Testis (tissue), 5 donors: ENCODE measurements at places on chromosomes 7 and 10.

GRCh38 chr7:132410861-132411541, 165.3 kb downstream of the PLXNA4 start:
- no peak for DNase-seq

DNA sequence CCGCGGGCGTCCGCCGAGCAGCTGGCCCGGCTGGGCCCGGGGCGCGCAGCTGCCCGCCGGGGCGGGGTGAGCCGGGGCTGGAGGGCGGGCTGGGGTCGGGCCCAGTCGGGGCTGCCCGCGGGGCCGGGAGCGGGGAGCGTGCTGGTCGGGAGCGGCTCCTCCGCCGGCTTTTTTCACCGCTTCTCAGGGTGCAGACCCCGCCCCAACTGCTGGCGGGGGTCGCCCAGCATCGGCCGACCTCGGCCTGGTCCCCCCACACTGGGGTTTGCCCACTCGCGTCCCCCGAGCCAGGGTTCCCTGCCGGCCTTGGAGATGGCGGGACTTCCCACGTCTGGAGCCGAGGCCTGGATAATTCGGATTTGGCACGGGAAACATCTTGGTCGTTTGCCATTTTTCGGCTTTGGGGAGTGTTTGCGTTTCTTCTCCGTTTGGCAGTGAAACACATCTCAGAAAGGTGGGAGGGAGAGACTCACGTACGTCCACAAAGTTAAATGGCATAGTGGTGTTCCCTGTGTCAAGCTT, 432 bp downstream of the TMEM248 start:
- DNase-seq = peak; percentile 33

GRCh38 chr10:3166496-3167290, 5.9 kb downstream of the PITRM1 start:
- no peak for DNase-seq

DNA sequence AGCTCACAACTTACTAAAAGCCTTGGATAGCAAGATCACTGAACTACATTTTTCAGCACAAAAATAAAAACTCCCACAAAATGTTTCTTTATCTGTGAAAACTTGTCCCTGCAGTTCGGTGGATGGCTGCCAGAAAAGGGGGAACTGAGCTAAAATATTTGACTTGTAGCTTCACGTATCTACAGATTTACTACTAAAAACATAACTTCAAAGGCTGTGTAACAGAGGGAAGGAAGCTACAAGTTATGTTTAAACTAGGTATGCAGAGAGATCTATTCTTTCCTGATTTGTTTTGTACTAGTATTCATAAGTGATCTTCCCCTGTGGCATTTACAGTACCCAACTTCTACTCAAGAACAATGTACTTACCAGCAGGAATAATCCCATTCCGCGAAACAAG, 25.1 kb downstream of the SGCE start:
- peak; percentile 72 for DNase-seq

DNA sequence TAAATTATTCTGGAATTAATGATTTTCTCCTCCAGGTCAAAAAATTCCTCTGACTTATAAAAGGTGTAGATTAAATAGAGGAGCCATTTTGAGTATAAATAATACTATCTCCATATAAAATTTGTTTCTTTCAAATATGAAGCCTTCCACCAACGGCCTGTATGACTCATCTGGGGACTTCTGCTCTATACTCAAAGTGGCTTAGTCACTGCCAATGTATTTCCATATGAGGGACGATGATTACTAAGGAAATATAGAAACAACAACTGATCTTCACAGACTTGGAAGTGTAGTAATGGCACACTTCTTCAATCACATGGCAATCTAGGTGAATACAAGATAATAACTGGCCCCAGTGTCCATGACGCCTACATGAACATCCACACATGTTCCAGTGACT, 335.6 kb upstream of the HGF start:
- no peak for DNase-seq

- DNase-seq = no peak
Observed at GRCh38 chr7:42456267-42456666, 219.3 kb upstream of the GLI3 start.

- no peak for DNase-seq
Observed at GRCh38 chr7:153541903-153542302, 510.3 kb upstream of the DPP6 start.

GRCh38 chr10:7308826-7309225, 102.0 kb downstream of the SFMBT2 start:
- no peak for DNase-seq

- DNase-seq = no peak
Observed at GRCh38 chr7:148720472-148720871, 21.8 kb downstream of the CUL1 start.

DNA sequence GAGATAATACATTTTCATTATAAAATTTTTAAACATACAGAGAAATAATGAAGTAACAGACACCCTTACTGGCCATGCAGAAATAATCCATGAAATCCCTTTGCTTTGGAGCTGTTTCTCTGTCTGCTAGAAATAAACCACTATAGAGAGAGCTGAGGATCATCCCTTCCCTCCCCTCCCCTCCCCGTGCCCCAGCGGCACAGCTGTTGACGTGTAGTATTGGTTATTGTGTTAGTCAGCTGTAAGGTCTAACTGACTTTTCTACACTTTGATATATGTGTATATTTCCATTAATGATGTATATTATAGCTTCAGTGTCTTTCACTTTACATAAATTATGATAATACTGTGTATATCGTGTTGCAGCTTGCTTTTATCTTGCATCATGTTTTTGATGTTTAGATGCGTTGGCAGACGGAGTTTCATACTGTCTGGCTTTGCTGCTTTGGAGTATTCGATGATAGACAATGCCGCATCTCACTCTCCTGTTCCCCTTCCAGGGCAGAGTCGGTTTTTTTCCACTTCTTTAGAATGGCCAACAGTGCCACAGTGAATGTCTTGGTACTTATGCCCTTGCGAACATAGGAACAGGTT, 27.4 kb upstream of the GRID1 start:
- DNase-seq = no peak

- DNase-seq = no peak
Observed at GRCh38 chr7:99768471-99768870, 15.5 kb downstream of the CYP3A4 start.

DNA sequence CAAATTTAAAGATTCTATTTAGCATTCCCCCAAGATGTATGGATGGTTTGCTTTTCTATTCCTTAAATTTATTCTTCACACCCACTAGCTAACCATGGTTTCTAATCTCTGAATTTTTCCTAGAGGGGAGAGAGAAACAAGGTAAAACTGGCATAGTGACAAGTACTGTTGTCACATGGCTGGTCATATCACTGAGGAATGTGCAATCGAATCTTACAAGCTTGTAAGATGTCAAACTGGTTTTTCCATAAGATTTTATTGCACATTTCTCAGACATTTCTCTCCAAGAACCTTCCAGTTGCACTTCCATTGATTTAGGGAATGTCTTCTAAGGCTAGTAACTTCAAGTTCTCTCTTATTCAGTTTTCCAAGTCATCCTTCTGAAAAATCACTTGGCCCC, 89.8 kb downstream of the MBL2 start:
- DNase-seq = no peak

DNA sequence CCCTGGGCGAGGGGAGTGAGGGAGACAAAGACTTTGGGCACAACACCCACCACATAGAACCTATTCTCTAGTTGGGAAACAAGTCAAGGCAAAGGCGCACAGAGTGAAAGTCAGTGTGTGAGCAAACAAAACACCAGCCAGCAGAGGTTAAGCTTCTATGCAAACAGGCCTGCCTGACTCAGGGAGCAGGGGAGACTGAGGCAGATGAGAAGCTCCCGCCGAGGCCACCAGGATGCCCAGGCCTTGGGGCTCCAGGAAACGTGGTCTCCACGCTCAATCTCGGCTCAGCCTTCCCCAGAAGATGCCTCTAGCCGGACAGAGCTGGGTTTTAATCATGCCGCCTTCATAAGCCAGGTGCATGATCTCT, 74.1 kb upstream of the KCNMA1 start:
- no peak for DNase-seq

GRCh38 chr7:43735403-43735801, 6.1 kb upstream of the COA1 start:
- DNase-seq = no peak

DNA sequence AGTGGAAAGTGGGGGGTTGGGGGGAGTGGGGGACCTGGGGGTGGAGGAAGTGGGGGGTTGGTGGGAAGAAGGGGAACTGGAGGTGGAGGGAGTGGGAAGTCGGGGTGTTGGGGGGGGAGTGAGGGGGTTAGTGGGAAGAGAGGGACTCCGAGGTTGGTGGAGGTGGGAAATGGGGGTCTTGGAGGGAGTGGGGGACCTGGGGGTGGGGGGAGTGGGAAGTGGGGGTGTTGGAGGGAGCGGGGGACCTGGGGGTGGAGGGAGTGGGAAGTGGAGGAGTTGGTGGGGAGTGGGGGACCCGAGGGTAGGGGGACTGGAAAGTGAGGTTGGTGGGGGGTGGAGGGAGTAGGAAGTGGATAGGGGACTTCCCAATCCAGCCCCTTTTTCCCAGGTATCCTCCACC, 906 bp upstream of the MMD2 start:
- no peak for DNase-seq

GRCh38 chr7:48299580-48300169, 128.4 kb downstream of the ABCA13 start:
- peak; percentile 78 for DNase-seq

DNA sequence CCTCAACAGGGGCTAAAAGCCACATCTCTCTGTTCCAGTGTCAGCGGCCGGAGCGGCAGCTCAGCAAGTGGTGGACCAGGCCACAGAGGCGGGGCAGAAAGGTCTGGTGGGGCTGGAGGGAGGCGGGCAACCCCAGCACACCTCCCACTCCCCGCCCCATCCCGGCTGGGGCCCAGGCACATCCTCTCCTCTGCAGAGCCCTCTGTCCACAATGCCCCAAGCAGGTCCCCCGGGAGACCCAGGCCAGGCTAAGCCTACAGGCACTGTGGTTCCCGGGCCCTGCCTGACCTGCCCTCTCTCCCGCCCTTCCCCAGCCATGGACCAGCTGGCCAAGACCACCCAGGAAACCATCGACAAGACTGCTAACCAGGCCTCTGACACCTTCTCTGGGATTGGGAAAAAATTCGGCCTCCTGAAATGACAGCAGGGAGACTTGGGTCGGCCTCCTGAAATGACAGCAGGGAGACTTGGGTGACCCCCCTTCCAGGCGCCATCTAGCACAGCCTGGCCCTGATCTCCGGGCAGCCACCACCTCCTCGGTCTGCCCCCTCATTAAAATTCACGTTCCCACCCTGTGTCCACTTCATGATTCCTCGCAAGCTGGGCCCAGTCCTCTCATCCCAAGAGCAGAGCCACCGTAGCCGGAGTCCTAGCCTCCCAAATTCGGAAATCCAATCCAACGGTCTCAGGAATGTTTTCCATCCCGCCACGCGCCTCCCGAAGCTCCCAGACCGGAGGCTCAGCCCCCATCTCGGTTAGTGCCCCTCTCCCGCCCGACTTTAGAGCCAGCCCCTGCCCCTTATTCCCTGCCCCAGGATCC, 2.1 kb downstream of the ADIRF start:
- DNase-seq = peak; percentile 80

GRCh38 chr7:44291066-44291732, 34.2 kb downstream of the CAMK2B start:
- peak; percentile 82 for DNase-seq

DNA sequence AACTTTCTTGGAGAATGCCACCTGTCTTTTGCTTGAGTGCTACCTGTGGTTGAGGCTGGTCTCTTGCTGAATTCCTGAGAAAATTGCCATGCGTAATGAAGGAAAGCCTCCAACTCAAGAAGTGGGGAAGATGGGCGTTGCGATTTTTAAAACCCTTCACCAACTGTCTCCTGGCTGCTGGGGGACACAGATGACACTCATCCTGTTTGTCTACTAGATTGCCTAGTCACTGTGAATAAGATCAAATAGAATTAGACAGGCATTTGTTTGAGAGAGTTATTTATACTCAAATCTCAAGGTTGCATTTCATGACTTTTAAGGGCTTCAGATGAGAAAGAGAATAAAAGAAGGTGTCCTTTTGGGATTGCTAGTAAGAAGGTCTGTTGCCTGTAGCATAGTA, 84.3 kb upstream of the MTPN start:
- no peak for DNase-seq

GRCh38 chr10:108653531-108653930, 1269.8 kb downstream of the XPNPEP1 start:
- DNase-seq = no peak

DNA sequence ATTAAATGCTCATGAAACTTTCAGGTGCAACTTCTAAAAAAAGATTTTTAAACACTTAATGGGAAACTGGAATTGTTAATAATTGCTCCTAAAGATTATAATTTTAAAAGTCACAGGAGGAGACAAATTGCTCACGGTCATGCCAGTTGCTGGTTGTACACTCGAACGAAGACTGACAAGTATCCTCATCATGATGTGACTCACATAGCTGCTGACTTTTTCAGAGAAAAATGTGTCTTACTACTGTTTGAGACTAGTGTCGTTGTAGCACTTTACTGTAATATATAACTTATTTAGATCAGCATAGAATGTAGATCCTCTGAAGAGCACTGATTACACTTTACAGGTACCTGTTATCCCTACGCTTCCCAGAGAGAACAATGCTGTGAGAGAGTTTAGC, 79.3 kb downstream of the ITGB8 start:
- no peak for DNase-seq

DNA sequence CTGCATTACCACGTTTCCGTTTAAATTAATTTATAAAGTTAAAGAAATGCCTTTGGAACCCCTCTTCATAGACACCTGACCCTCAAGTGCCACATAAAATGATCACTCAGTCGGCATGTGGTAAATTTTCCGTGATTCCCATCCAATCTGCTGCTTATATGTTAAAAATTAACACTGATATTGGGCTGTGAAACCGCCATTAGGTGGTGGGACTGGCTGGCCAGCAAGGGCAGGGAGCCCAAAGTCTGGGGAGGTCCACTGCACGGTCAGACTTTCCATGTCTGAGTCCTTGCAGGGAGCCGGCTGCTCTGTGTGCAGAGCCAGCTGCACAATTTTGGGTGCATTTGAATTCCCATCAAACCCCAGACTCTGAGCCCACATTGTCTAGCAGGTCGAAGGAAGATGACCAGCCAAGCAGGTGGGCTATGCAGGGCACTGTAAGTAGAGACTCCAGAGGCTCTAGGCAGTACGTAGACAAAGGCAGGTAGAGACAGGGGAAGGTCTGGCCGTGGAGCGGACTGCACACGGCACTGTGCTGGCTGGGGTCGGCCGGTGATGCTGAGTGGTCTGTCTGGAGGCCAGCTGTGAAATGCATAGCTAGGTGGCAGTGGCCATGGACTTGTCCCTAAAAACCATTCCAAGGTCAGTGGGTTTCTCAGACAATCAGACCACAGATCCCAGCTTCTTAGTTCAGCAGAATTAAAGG, 122.9 kb downstream of the SH3PXD2A start:
- DNase-seq = no peak

GRCh38 chr7:117664047-117664446, 184.2 kb downstream of the CFTR start:
- DNase-seq = no peak
